ENCODE measurements at places on chromosomes 16 and 17.

DNA sequence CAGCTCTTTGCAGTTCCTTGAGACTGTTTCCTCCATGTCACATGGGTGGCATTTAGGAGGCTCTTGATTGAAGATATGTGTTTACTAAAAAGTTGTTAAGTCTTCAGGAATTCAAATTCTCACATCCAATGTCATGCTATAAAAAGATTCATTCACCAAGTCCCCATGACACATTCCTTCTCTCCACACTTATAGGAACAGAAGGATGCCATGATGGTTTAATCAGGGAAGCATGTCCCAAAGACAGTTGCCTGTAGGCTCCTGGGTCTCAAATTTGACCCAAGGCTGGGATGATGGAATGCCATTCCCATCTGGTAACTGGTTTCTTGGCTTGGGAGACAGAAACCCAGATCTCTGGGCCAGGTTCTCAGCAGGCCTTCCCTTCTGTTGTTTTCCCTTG is 140.6 kb upstream of the SOX9 start:
- no peak for DNase-seq

DNA sequence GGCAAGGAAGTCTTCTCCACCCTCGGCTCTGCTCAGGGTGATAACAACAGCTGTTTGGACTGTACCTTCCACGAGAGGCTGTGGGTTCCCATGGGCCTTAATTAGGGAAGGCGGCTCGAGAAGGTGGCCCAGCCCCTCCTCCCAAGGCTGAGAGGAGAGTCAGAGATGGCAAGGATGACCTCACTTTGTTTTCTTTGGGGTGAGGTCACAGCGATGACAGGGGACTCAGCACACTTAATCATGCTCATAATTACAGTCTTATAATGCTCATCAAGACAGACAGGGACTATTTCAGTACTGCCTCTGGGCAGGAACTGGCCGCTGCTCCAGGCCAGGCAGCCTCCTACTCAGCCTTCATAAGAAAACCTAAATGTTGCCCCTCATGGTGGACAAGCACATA is 19.7 kb downstream of the WFDC1 start:
- DNase-seq, result no peak

DNA sequence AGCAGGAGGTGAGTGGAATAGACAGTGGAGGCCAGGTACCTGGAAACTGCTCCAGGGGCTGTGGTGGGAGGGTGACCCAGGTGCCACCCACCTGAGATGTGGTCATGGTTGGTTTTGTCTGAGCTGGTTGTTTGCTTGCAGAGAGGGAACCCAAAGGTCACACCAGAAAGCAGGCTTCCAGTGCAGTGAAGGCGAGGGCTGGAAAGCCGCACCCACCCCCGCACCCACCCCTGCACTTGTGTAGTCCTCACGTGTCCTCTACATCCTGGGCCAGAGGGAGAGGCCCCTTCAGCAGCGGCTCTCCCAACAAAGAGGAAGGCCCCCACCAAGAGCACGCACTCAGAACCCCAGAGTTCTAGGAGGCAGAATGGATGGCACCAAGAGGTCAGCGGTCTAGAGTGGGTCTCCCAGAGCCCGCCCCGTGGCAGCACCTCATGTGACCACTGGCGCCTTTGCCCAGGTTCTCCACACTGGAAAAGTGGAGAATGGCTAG is 92.6 kb upstream of the CBX4 start:
- DNase-seq, result no peak

- no peak for DNase-seq
These were observed 38.0 kb downstream of the ABCA6 start for GRCh38 chr17:69103557-69104233.

GRCh38 chr17:44971776-44972483 is 3.8 kb upstream of the C1QL1 start:
- DNase-seq, result peak; percentile 80

DNA sequence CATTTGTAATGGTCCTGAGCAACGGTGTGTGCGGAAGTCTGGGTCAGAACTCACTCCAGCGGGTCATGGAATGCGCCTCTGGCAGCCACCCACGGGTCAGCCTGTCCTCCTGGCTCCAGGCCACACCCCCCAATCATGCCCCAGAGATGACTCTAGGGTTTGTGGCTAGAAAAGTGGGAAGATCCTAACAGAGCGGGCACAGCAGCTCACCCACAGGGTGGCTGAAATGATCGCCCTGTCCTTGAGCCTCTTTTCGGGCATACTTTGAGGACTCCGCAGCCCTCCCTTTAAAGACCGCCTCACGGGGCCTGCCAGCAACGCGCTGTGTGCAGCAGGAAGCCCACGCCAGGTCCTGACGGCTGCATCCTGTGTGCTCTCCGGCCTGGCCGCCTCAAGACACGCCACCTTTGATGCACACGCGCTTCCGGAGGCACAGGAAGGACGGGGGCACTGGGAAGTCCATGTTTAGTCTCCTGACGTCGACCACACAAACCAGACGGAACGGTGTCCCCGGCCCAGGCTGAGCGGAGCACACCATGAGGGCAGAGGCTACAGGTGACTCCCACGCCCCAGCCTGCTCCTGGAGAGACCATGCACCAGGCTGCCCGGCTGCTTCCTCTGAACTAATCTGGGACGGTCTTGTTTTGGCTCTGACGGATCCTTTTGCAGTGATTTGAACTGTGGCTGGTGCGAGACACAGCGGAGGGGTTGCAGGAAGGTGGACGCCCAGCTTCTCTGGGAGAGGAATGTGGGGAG is 92.9 kb downstream of the TBC1D16 start:
- peak; percentile 29 for DNase-seq

- DNase-seq, result no peak
These were observed 12.6 kb downstream of the MPHOSPH6 start for GRCh38 chr16:82157534-82157812.

GRCh38 chr17:69716556-69716955 is 302.1 kb downstream of the MAP2K6 start:
- DNase-seq, result peak; percentile 90

GRCh38 chr17:61555127-61555566 is 35.9 kb downstream of the NACA2 start:
- DNase-seq, result no peak

Data from renal cortical epithelial cell (primary cell).